Endothelial cell of umbilical vein (primary cell): ENCODE measurements at places on chromosomes 1 and 21. TPM values are rescaled to one million over a fixed set of nuclear protein-coding genes. Genes with fewer than 3 reads are reported as not detected.

The SPRR2E gene
- total RNA-seq = not detected in 2 replicates

The PRR9 gene
- not detected in 2 replicates for total RNA-seq

The TCP10L gene
- total RNA-seq = not detected in 2 replicates

The TMEM269 gene
- not detected in 2 replicates for total RNA-seq

The SLFNL1 gene
- 0.29 and 0.39 TPM in 2 replicates for total RNA-seq

The KIF14 gene
- total RNA-seq = 12.6 and 13.8 TPM in 2 replicates

The NPL gene
- total RNA-seq = 0.75 and 1.3 TPM in 2 replicates

DNA sequence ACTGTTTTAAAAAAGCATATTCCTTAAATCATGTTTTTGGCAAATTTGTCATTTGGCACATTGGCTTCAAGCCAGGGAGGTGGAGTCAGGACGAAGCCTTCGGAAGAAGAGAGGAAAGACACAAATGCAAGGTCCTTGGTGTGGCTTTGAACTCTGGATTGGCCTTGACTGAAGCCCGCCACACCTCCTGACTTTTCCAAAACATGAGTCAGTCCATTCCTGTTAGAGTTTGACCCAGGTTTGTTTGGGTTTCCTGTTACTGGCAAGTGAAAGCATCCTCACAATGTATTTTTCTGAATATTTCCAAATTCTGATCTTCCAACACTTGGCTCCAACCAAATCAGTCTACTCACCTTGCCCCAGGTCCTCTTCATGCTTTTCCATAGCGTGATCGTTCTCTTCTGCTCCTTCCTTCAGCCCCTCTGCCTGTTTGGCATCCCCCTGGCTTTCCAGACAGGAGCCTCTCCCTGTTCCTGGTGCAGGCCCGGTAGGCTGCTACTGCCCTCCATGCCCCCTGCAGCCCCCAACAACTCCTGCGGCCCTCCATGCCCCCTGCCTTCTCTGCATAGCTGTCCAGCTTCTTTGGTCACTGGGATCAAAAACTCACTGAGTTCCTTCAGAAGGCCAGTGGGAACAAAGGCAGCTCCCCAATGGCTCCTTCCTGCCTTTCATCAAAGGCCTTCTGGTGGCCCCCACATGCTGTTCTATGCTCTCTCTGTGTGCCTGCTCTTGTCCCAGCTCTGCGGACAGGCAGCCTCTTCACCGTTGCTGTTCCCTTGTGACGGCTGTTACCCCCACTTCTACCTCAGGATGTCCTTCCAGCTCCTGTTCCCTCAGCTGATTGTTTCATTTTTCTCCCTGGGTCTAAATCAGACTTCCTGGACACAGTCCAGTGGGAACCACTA, 30.4 kb upstream of the SLC30A1 start:
- peak; percentile 28 for DNase-seq

DNA sequence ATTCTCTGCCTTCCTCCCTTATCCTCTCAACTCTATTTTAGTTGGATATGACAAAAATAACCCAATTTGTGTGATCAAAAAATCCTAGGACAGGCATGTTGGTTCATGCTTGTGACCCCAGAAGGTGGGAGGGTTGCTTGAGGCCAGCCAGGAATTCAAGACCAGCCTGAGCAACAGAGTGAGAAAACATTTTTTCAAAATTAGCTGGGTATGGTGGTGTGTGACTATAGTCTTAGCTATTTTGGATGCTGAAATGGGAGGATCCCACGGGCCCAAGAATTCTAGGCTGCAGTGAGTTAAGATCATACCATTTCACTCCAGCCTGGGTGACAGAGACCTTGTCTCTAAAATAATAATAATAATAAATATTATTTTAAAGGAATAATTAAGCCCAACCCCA, 1383.1 kb upstream of the ADGRL2 start:
- no peak for DNase-seq

DNA sequence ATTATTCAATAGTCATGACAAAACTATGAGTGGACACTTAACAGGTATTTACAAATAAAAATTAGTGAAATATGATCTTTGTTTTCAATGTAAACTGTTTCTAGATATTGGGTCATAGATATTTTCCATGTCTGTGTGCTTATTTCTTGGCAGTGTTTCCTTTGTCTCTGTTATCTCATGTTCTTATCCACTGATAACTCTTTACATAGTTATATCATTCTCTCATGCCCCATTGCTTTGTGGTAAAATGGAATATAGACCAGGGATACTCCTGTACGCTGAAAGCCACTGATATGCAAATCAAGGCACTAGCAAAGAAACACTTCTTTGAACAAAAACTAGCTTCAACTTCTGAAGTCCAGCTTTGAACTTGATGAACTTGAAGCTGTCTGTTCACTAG, 113.1 kb downstream of the ITSN1 start:
- no peak for DNase-seq

DNA sequence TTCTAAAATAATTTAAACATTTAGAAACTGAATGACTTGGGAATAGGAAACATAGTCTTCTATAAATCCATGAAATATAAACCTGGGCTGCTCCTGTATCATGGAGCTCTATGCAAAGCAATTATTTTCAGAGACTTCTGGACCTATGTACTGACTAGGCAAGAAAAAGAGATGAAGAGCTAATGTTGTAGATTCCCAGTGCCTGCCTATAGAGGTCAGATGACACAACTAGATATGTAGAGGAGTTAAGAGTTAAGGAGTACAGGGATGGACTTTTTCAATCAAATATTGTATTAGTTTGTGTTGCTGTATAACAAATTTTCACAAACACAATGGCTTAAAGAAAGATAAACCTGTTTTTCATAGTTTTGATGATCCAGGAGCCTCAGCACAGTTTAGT, 1434.5 kb downstream of the KCNT2 start:
- no peak for DNase-seq

DNA sequence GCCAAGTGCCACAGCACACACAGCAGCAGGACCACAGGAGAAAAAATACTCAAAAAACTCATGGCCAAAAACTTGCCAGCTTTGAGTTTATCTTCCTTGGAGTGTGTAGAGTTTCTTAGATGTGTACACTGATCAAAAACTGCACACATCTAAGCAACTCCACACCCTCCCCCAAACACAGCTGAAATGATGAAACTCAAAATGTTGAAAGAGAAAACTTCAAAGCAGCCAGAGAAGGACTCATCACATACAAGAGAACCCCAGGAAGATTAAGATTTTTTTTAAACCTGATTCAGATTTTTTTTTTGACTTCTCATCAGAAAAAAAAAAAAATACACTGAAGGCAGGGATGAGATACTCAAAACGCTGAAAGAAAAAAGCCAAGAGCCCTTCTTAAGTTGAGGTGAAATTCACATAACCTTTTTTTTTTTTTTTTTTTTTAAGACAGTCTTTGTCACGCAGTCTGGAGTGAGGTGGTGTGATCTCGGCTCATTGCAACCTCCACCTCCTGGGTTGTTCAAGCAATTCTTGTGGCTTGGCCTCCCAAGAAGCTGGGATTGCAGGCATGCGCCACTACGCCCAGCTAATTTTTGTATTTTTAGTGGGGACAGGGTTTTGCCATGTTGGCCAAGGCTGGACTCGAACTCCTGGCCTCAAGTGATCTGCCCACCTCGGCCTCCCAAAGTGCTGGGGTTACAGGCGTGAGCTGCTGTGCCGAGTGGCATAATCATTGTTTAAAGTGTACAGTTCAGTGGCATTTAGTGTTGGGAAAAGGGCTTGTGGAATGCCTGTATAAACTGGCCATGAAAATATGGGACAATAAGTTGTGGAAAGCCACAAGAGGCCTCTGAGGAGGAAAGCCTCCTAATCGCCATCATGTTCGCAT, 20.9 kb upstream of the PDXK start:
- no peak for DNase-seq

DNA sequence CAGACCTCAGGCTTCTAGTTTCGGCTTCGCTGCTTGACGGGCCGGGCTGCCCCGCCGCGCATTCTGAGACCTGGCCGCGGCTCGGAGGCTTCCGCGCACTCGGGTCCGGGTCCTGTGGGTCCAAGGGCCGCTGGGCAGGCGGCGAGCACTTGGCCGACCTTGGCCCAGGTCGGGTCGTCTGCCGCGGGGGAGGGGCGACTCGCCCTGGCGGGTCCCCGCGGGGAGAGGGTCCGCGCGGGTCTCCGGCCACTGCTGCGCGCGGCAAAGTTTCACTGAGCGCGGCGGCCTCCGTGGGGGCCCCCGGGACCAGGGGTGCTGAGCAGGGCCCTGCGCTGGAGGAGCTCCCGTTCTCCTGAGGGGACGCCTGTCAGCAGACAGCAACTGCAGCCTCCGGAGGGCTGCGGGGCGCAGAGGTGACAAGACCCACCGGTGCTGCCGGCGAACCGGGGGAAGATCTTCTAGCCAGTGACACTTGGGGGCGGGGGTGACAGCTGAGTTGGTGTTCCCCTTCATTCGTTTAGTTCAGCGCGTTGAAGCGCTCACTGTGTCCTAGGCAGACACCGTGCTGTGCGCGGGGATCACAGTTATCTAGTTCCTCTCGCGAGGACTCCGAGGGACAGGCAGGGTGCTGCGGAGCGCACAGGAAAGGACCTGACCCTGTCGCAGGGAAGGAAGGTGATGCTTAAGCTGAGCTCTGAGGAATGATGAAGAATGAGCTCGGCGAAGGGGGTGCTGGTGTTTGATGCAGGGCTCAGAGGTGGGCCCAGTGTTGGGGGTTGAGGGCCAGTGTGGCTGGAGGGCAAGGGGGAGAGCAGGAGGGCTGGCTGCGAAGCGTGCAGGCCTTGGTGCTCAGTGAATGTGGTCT, 725 bp downstream of the MTFR1L start:
- peak; percentile 51 for DNase-seq

- no peak for DNase-seq
Observed at GRCh38 chr1:67745875-67746698, 61.1 kb downstream of the GADD45A start.

- DNase-seq = no peak
Observed at GRCh38 chr1:7187112-7187493, 401.8 kb downstream of the CAMTA1 start.

DNA sequence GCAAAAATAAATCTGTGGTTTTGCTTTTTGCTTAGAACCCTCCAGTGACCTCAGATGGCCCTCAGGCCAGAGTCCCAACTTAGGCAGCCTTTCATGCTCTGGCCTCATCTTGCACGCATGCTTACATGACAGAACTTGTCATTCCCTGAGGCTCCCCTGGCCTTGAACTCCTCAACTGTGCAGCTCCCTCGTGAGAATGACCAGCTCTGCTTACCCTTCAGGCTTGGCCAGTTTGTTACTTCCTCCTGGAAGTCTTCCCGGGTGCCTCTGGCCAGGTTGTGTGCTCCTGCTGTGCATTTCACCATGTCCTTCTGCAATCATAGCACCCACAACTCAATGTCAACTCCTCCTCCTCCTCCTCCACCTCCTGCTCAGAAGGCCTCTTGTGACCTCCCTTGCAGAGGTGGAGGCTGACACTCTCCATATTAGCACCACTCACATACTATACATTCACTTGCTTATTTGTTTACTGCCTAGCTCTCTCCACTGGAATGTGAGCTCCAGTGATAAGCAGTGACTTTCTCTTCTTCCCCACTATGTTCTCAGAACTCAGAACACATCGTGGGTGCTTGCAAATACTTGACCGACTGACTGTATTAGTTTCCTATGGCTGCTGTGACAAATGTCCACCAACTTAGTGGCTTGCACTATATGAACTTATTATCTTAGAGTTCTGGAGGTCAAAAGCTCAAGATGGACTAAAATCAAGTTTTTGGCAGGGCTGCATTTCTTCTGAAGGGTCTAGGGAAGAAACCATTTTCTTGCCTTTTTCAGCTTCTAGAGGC, 41.9 kb downstream of the RCSD1 start:
- DNase-seq = no peak

GRCh38 chr21:18987520-18988026, 584.0 kb upstream of the TMPRSS15 start:
- no peak for DNase-seq
